Fibroblast of lung (primary cell): ENCODE measurements at places on chromosomes 7 and 10.

- no peak for DNase-seq
These were observed 25.6 kb upstream of the GRID1 start for GRCh38 chr10:86391986-86392722.

GRCh38 chr10:126013489-126014281 is 117.3 kb downstream of the FANK1 start:
- peak; percentile 90 for DNase-seq

- no peak for DNase-seq
These were observed 22.5 kb downstream of the SEMA3D start for GRCh38 chr7:85164376-85164775.

DNA sequence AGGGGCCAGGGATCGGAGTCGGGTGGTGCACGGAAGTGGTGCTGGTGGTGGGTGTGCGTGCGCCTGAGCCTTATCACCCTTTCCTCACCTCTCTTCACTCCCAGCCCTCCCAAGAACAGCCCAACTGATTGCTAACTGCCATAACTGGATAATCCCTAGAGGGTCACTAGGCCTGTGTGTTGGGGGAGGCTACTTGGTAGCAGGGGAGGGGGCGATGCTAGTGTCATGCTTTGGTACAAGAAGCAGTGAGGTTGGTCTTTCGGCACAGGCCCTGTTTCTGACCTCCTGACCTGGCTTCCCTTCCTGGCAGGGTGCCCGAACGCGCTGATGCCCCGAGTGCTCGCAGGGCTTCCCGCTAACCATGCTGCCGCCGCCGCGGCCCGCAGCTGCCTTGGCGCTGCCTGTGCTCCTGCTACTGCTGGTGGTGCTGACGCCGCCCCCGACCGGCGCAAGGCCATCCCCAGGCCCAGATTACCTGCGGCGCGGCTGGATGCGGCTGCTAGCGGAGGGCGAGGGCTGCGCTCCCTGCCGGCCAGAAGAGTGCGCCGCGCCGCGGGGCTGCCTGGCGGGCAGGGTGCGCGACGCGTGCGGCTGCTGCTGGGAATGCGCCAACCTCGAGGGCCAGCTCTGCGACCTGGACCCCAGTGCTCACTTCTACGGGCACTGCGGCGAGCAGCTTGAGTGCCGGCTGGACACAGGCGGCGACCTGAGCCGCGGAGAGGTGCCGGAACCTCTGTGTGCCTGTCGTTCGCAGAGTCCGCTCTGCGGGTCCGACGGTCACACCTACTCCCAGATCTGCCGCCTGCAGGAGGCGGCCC is 652 bp downstream of the KAZALD1 start:
- DNase-seq = peak; percentile 44

- peak; percentile 95 for DNase-seq
These were observed 110.7 kb downstream of the RALA start for GRCh38 chr7:39733881-39734632.

DNA sequence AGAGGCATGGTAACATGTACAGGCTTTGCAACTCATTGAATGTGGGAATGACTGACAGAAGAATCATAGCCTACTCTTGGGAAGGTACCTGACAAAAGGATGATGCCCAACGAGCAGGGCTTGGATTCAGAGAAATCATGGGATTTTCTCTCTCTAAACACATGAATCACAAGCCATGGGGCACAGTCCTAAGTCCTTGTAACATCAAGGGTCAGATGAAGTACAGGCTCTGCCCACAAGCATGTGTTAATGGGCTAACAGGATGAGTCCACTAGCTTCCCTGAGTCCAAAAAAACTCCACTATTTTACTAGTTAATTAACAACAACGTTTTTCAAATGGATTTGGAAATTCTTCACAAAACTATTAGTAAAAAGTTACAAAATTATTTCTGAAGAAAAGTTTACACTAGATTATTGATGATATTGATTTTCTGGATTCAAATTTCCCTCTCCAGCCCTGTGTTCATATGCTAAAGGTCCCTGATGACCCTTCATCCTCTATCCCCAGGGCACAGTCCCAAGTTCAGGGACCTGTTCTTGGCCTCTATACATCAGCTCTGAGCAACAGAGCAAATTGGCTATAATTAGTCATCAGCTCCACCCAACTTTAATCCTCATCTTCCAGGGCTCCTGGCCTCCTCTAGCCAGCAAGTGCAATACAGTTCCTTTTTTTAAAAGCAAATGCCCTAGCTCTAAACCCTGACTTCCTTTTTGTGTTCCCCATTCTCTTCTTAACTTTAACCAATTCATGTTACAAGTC is 99.8 kb downstream of the GSAP start:
- no peak for DNase-seq

GRCh38 chr10:33365301-33365700 is 30.8 kb upstream of the NRP1 start:
- peak; percentile 36 for DNase-seq

GRCh38 chr10:26243351-26243720 is 26.8 kb downstream of the GAD2 start:
- no peak for DNase-seq

- peak; percentile 56 for DNase-seq
These were observed 34.3 kb upstream of the ZNF32 start for GRCh38 chr10:43682956-43683355.

- peak; percentile 94 for DNase-seq
These were observed 284.7 kb upstream of the AKR1E2 start for GRCh38 chr10:4541292-4541691.

DNA sequence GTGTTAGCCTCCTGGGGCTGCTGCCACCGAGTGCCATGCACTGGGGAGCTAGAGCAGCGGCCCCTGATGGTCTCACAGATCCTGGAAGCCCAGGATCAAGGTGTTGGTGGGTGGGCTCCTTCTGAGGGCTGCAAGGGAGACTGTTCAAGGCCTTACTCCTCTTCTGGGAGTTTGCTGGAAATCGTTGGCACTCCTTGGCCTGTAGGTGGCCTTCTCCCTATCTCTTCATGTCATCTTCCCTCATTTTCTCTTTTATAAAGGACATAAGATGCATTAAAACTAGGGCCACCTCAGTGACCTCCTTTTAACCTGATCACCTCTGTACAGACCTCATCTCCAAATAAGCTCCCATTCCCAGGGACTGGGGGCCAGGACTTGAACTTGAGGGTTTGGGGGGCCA is 27.0 kb upstream of the ZNF862 start:
- DNase-seq = no peak

- peak; percentile 60 for DNase-seq
These were observed 157.1 kb upstream of the PRKCQ start for GRCh38 chr10:6737080-6737641.

- no peak for DNase-seq
These were observed 502.8 kb downstream of the GLRX3 start for GRCh38 chr10:130638991-130639390.

DNA sequence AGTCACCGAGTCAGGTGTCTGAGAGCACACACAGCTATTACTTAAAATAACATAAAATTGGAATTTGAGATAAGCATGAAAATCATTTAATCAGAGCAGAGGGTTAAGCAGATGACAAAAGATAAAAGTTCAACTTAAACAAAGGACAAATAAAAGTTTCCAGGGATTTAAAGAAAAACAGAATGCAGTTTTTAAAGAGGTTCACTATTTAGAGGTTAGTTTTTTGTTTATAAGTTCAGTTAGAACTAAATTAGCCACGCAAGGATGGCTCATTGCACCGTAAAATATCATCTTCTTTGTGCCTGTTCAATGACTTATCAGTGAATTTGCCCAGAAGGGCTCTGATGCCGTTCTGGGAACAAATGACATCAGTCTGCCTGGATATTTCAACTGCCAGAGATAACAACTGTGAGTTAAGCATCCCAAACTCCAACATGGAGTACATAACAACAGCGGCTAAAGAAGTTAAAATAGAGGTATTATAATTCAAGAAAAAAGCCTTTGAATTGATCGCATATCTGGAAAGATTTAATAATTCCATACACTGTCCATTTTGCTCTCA is 107.8 kb downstream of the ANK3 start:
- DNase-seq = no peak

GRCh38 chr7:87312215-87312865 is 33.1 kb upstream of the CROT start:
- DNase-seq = peak; percentile 77

DNA sequence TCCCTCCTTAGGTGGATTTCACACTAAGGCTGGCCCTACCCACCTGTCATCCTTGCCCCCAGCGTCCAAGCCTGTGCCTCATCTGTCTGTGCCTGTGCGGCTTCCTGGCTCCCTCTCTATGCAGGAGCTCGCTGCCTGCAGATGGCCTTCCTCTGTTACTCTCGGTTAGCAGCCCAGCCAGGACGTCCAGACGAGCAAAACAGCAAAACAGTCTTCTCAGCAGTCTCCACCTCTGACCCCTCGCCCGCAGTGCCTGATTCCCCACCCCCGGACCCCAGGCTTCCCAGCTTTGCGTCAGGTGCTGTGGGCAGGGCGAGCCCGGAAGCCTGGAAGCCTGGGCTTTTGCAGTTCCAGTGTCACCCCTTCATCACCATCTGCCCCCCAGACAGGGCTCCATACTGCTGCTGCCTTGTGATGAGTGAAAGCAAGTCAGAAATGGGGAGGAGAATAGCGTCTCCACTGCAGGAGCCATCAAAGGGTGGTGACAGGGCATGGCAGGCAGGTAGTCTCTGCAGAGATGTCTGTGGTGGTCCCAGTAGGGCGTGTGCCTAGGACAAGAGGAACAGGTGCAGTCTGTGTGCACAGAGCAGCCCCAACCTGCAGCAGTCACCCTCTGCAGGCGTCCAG is 88.5 kb downstream of the ADCY1 start:
- DNase-seq = no peak

GRCh38 chr7:38478404-38478803 is 152.8 kb downstream of the AMPH start:
- DNase-seq = no peak

DNA sequence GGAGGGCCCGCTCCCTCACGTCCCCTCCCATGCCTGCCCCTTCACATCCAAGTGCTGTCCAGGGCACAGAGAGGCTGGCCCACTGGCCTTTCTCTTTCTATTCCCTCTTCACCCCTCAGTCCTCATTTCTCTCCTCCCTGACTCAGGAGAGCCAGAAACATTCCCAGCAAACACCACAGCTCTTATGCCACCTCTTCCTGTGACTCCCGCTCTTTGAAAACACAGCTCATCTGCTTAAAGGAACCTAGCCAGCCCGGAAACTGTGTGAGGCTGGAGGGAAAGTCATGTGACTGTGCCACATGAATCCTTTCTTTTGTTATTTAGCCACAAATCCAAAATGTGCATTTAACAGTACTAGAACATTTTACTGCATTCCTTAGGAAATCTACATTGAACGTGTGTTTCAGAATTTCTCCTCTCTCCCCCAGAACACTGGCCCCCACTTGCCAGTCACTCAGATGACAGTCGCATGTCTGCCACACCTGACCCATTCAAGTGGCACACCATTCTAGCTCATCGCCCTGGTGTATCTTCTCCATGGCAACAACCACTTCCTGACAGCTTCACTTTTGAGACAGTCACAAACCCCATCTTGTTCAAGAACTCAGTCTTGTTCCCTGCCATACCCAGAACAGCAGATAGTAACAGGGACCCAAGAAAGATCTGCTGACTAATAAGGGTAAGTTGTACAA is 42.8 kb downstream of the GRB10 start:
- no peak for DNase-seq

GRCh38 chr10:62585211-62585775 is 211.1 kb downstream of the ZNF365 start:
- peak; percentile 17 for DNase-seq

DNA sequence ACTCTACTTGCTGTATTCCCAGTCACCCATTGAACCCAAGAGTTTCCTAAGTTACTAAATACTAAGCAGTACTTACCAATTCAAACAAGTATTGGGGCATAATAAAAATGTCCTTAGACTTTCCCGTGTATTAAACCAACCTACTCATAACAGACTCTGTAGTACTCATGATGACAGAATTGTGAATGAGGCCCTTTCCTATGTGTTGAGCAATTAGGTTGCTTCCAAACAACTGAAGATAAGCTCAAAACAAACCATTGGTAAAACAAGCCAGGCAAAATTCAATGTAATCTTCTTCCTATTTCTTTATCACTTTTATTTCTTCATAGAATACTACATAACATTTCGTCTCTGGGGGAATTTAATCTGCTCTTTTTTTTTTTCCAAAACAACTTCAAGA is 106.5 kb upstream of the ANK3 start:
- DNase-seq = no peak

GRCh38 chr7:2512713-2513112 is 6.9 kb upstream of the LFNG start:
- DNase-seq = no peak

- no peak for DNase-seq
These were observed 77.4 kb downstream of the DLG5 start for GRCh38 chr10:77849039-77849664.

DNA sequence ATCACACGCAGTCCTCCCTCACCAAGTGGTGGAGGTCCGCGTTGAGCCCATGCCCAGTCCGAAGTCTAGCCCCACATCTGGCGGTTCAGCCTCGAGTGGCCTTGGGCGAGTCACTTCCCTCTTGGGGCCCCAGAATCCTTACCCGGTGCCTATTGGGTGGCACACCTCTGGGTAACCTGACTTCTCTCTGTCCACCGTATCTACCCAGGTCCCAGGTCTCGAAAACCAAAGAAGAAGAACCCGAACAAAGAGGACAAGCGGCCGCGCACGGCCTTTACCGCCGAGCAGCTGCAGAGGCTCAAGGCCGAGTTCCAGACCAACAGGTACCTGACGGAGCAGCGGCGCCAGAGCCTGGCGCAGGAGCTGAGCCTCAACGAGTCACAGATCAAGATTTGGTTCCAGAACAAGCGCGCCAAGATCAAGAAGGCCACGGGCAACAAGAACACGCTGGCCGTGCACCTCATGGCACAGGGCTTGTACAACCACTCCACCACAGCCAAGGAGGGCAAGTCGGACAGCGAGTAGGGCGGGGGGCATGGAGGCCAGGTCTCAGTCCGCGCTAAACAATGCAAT is 4.3 kb downstream of the EN2 start:
- DNase-seq = no peak

- no peak for DNase-seq
These were observed 41.4 kb downstream of the PWWP2B start for GRCh38 chr10:132438091-132439024.

DNA sequence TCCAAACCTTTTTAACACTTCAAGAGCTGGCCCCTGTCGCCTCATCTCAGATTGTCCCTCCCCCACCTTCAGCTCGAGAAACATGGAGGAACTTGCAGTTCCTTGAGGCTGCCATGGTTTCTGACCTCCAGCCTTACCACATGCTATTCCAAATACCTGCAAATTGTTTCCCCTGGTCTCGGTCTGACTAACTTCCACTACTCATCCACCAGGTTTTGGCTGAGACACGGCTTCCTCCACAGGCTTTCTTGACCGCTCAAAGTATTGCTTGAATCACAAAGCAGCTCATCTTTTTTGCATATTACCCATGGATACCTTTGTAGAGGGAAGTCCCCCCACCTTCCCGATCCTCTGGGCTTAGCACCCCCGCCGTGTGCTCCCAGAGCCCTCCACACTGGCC is 5.2 kb upstream of the SAMD8 start:
- no peak for DNase-seq
